ENCODE measurements at places on chromosomes 3 and 15.

DNA sequence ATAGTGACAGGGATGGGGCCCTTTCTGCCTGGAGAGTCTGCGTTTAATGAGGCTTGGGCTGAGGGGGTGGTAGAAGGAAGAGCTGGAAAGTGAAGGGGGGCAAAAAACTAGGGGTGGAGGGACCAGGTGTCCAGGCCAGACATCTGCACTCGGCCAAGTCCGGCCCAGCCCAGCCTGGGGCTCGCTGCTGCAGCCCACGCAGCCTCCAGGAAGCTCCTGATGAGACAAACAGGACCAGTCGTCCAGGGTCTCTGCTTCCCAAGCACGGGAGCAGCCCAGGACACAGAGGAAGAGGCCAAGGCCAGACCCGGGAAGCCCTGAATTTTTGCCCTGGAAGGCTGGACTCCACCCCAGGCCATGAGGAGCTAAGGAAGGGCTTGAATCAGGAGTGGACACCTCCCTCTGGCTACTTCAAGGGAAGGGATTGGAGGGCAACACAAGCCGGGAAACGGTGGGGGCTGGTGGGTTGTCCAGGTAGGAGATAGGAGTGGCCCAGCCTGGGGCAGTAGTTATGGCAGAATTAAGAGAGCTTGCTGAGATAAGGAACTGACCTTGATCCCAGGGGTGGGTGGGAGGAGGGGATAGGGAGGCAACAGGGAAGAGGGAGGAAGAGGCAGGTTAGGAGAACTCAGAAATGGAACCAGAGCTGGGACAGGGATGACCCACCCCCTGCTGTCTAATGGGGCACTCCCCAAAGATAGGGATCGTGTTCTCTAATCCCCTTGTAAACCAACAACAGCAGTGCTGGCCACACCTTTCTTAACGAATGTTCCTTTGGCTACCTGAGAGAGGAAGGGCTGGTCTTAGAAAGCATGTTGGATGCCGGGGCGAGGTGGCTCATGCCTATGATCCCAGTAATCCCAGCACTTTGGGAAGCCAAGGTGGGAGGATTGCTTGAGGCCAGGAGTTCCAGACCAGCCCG lies 89.5 kb downstream of the ANP32A start:
- DNase-seq = no peak

- DNase-seq = no peak
These were observed 16.4 kb downstream of the LDHAL6B start for GRCh38 chr15:59222906-59223550.

DNA sequence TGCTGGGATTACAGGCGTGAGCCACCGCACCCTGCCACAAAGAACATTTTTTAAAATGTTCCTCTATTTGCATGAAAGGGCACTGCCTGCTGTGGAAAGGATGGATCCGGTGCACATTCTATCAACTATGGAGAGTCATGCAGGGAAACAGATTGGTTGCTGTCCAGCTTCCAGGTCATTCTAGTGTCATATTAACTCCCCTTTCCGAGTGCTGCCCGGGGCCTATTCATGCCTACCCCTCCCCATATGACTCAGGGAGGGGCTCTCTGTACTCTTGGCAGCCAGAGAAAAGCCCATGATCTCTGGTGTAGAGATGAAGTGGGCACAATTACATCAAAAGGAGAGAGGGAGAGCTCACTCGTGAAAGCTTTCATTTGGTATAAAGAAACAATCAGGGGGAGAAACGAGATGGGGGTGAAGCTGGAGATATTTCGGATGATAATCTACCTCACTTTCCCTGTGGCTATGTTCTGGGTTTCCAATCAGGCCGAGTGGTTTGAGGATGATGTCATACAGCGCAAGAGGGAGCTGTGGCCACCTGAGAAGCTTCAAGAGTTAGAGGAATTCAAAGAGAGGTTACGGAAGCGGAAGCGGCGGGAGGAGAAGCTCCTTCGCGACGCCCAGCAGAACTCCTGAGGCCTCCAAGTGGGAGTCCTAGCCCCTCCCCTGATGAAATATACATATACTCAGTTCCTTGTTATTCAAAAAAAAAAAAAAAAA lies 16.1 kb upstream of the AHSG start:
- no peak for DNase-seq

GRCh38 chr15:75751891-75752290 lies 39.2 kb upstream of the CSPG4 start:
- DNase-seq = no peak

Data from stimulated activated CD8-positive, alpha-beta memory T cell treated with anti-CD3 and anti-CD28 coated beads, Interleukin-7, amount 100 ng/mL, for 1 hour (primary cell).